ENCODE measurements at places on chromosomes 1 and 21.

- no peak for DNase-seq
These were observed 478.3 kb downstream of the COL11A1 start for GRCh38 chr1:102630041-102630440.

- DNase-seq: peak; percentile 44
These were observed 27.8 kb downstream of the TMEM53 start for GRCh38 chr1:44646261-44647110.

GRCh38 chr1:93495911-93496310 lies 48.0 kb downstream of the FNBP1L start:
- DNase-seq: no peak

- peak; percentile 34 for DNase-seq
These were observed 1807.8 kb downstream of the BRINP3 start for GRCh38 chr1:188669728-188670382.

- DNase-seq: peak; percentile 87
These were observed 258.5 kb downstream of the TRABD2B start for GRCh38 chr1:47738560-47739182.

- peak; percentile 38 for DNase-seq
These were observed 136.2 kb upstream of the BACE2 start for GRCh38 chr21:41031701-41032220.

- DNase-seq: no peak
These were observed 44.4 kb upstream of the PCBP3 start for GRCh38 chr21:45599146-45599581.

DNA sequence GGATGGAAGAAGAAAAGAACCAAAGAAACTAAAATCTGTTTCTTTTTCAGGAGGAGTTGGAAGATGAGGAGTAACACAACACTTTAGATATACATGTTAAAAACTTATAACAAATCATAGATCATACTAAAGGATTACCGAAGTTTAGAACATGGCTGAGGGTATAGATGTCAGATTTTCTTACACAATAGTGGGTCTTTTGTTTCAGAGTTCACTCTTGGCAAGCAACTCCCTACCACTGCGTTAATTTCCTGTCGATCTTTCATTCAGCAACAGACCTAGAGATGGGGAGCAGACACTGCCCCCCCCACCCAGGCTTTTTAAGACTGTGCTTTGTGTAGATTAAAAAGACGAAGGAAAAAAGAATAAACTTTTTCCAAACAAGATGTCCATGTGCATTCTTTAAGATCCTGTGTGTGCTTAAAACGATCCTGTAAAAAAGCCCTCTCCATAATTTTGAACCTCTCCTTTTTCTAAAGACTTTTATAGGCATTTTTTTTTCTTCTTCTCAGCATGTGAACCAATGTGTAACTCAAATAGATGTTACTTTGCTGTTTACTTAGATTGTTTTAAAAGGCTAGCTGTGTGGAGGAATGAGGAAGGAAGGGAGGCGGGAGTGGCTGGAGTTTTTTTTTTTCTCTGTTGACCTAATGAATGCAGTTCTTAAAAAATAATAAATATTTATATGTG lies 50.4 kb downstream of the NFIA start:
- peak; percentile 61 for DNase-seq

GRCh38 chr1:26783646-26784022 lies 4.1 kb upstream of the PIGV start:
- DNase-seq: no peak

- DNase-seq: no peak
These were observed 55.3 kb downstream of the CDC7 start for GRCh38 chr1:91555821-91556531.

GRCh38 chr1:112537456-112537855 lies 28.7 kb downstream of the WNT2B start:
- no peak for DNase-seq

DNA sequence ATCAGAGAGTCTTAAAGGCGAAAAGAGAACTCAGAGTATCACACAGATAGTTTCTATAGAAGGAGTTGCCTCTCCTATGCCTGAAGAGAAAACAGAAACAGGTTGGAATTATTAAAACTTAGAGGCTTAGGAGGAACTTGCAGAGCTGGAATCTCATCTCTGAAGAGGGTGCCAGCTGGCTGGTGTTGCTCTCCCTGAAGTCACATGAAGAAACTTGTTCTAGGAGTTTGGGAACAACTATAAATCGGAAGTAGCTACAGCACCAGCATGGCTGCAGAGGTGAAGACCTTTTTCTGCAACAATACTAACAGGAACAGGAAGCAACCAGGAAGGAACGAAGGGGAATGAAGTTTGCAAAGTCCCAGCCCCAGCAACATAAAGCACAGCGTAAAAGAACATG lies 35.8 kb downstream of the FMO3 start:
- DNase-seq: peak; percentile 89

- peak; percentile 61 for DNase-seq
These were observed 1.6 kb downstream of the NRIP1 start for GRCh38 chr21:15063081-15063813.

DNA sequence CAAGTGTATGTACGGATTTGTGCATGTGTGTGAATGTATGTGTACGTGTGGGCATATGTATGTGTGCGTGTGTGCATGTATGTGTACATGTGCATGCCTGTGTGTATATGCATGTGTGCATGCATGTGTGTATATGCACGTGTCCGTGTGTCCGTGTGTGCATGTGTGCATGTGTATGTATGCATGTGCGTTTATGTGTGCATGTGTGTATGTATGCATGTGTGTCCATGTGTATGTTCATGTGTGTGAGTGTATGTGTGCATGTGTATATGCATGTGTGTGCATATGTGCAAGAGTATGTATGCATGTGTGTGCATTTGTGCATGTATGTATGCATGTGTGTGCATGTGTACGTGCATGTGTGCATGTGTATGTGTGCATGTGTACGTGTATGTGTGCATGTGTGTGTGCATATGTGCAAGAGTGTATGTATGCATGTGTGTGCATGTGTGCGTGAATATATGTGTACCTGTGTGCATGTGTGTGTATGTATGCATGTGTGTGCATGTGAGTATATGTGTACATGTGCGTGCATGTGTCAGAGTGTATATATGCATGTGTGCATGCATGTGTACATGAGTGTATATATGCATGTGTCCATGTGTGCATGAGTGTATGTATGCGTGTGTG lies 15.6 kb downstream of the EPHA8 start:
- DNase-seq: no peak

- DNase-seq: no peak
These were observed 41.8 kb upstream of the ACTRT2 start for GRCh38 chr1:2979191-2980072.

DNA sequence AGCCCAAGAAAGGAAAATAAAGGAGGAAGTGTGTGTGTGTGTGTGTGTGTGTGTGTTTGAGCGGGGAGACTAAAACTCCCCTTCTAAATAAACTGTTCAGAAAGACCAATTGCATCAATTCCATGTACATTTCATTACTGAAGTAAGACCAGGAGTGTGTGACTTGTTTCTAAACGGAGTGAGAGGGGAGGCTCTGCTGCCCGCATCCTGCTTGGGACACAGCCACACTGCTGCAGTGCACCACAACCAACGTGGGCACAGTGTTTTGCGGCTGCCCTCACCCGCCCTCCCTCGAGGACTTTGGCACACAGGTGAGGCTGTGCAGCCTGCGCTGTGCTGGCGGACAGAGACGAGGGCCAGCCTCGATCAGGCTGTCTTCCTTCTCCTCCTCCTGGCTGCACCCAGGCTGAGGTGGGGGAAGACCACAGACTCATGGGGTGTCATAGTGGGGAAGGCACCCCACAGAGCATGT lies 31.0 kb upstream of the H6PD start:
- DNase-seq: no peak

DNA sequence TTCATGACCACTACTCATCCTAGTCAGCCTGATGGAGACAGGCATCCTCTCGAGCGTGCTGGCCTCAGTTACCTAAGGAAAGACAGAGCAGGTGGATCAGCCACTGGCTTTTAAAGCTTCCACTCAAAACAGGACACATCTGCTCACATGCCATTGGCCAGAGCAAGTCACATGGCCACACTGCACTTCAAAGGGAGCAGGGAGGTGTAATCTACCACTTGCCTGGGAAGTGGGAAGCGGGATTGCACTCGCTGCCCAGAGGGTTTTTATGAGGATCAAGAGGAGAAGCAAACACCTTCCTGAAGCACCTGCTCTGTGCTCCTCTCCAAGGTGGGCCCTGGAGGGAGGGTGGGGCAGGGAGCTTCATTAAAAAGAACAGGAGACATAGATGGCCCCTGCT lies 108.0 kb downstream of the TAS1R2 start:
- no peak for DNase-seq

GRCh38 chr1:92483610-92484471 lies 2.9 kb downstream of the GFI1 start:
- DNase-seq: no peak

DNA sequence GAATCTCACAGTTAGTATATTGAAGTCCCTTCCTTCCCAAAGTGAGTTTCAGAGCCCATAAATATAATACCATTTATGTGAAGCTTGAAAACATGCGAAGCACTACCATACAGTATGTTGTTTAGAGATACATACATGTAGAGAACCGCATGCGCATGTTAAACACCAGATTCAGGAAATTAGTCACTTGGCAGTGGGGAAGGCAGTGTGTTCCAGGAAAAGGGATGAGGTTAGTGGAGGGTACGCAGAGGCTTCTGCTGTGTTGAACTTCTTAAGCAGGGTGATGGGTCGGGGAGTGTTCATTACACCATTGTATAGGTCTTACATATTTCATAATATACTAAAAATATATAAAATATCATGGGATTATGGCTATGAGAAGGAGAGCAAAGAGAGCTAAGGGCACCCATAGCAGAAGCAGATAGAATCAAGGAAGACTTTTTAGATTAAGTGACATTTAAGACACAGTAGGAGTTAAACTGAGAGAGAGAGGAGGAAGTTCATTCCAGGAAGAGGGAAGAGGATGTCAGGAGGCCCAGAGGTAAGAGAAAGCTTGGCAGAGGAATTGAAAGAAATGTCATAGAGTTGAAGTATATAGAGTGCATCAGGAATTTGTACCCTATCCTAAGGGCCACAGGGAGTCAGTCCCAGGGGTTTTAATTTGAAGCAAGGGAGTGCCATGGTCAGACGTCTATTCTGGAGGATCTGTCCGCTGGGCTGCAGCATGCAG lies 43.5 kb upstream of the SARS1 start:
- DNase-seq: no peak

DNA sequence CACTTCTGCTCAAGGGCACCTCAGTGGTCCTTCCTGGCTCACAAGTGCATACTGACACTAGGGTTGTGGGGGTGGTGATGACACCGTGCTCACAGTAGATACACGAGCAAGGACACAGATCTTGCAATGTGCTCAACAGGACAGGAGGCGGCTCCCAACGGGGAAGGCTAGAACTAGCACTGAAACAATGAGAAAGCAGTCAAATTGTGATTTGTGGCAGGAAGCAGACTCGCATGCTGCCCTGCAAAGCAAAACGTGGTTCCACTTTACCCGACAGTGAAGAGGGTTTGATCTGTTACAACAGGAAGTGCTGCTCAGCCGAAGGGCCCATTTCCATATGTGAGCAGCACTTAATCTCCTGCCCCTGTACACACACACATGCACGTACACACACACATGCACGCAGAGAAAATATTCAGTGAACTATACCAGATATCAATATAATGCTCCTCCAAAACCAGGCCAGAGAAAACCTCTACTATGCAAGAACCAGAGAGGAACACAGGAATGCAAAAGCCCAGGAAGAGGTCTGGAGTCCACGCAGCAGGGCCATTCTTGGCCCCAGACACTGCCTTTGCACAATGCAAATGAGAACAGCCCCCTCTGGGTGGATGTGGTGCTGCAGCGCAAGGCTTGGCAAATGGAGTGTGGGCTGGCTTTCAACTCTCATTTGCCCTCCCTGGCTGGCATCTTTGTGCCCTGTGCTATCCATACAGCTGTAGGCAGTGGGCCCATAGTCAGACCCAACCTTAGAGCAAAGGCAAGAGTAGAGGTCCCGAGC lies 47.1 kb downstream of the KANK4 start:
- DNase-seq: peak; percentile 25

- DNase-seq: no peak
These were observed 128.0 kb downstream of the CDC42BPA start for GRCh38 chr1:227190321-227190720.

- no peak for DNase-seq
These were observed 22.8 kb upstream of the LYPLAL1 start for GRCh38 chr1:219150913-219151312.

DNA sequence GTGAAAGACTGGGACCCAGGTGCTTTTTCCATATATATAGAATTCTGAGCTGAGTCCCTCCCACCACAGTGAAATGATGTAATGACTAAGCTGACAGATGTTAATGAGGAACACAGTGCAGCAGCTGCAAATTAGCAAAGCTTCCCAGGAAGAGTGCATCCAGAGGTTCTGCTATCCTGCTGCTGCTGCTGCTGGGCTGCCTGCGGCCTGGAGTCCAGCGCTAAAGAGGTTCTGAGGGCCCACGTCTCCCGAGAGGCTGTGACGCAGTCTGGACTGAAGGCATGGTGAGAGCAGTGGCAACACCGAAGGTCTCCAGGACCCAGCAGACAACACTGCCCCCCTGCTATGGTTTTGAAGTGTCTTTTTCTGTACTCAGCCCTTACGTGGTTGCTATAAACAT lies 63.9 kb downstream of the URB2 start:
- peak; percentile 85 for DNase-seq

DNA sequence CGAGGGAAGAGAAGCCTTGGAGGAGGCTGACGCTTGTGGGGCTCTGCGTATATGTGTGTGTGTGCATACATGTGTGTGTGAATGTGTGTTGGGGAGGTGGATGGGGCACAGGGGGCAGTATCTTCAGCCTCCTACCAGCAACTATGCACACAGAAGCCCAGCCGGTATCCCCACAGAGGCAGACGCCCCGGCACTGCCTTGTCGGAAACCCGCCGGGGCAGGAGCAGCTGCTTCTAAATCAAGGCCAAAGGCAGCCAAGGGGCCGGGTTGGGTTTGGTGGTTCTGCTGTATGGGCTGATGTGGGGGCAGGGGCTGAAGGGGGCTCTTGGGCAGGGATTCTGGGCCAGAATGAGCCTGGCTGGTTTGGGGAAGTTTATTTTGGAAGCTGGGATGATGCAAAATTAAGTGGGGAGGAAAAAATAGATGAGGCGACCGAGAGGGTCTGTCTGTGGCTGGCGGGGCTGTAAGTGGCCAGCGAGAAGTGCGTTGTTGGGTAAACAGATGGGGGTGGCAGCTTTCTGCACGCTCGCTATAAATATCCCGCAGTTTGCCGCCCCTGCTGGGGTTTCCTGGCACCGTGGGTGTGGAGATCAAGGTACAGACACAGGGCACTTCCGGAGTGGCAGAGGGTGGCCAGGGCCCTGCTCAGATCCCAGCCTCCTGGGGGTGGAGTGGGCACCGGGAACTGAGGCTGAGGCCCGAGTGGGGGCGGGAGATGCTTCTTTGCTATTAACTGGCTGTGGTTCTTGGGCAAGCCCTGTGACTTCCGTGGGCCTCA lies 11.0 kb upstream of the WNT4 start:
- DNase-seq: no peak

DNA sequence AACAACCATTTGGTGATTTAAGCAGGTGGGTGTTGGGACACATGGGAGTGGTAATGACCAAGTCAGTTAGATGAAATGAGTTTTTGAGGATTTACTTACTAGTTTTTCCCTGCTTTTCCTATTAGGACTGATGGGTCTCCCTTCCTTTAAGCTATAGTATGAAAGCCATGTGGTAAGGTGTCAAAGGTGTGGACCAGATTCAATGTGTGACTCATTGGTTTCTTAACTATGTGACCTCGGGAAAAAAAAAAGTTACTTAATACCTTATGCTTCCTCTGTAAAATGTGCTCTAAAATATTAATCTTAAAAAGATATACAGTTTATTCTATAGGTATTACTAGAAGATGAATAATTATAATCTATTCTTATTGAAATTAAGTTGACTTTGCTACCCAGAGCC lies 93.7 kb downstream of the DUSP10 start:
- DNase-seq: no peak

All from muscle of leg (tissue), 16 donors.